Nephron progenitor cell (in vitro differentiated cells): ENCODE measurements at places on chromosomes 7 and 10.

DNA sequence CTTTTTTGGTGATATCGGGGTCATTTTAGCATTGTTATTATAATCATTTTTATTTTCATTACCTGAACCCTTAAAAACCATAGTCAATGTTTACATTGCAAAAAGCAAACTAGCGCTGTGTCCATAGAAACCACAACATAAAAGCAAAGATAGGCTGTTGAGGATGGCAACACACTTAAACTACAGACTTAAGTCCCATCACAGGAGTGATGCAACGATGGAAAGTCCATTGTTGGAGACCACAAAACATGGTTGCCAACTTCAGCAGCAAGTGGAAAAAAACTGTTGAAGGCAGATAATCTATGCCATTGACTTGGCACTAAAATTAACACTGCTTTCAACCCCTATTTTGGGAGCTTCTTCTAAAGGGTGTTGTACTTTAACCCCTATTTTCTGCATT, 398.8 kb upstream of the IGFBP3 start:
- no peak for DNase-seq

GRCh38 chr7:101146-102046, 91.0 kb upstream of the FAM20C start:
- DNase-seq, result no peak

DNA sequence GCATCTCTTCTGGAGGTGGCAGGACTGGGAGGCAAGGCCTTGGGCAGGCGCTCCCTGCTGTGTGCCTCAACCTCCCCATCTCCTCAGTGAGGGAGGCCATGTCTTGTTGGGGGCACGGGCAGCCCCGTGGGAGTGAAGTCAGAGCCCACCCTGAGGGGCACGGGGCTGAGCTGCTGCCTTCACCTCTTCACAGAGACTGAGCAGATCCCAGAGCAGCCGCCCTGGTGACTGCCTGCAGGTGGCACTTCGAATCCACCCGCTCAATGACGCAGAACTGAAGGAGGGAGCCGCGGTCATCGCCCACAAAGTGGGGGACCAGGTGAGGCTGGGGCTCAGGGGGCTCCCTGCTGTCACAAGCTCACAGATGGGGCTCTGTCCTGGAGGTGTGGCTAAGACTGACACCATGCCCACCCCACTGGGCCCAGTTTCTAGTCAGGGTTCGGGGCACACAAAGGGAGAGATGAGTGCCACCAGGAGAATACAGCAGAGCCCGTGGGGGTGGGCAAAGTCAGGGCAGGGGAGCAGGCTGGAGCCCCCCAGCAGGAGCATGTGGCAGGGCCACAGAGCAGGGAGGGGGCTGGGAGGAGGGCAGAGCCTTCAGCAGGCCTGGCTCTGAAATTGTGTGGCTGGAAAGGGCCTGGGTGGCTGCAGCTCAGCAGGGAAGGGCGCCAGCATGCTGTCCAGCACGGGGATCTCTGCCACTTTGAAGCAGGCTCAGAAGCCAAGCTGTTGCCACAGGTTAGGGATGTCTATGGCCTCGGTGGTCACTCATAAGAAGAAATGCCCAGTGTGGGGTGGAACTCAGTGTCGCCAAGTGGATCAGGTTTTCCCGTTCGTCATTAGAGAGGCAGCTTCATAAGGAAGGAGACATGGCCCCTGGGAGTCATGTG, 18.8 kb upstream of the CHST12 start:
- no peak for DNase-seq

- DNase-seq, result no peak
These were observed 414.2 kb upstream of the SEMA3C start for GRCh38 chr7:81333004-81333403.

GRCh38 chr7:84040355-84040754, 154.2 kb downstream of the SEMA3A start:
- no peak for DNase-seq

- DNase-seq, result peak; percentile 61
These were observed 6.6 kb downstream of the NPC1L1 start for GRCh38 chr7:44534501-44534900.

GRCh38 chr10:972763-973162, 15.5 kb upstream of the GTPBP4 start:
- DNase-seq, result no peak
